HS-5 (cell line): ENCODE measurements at places on chromosomes 7 and 10.

- no peak for DNase-seq
These were observed 159.1 kb upstream of the YAE1 start for GRCh38 chr7:39407137-39407536.

DNA sequence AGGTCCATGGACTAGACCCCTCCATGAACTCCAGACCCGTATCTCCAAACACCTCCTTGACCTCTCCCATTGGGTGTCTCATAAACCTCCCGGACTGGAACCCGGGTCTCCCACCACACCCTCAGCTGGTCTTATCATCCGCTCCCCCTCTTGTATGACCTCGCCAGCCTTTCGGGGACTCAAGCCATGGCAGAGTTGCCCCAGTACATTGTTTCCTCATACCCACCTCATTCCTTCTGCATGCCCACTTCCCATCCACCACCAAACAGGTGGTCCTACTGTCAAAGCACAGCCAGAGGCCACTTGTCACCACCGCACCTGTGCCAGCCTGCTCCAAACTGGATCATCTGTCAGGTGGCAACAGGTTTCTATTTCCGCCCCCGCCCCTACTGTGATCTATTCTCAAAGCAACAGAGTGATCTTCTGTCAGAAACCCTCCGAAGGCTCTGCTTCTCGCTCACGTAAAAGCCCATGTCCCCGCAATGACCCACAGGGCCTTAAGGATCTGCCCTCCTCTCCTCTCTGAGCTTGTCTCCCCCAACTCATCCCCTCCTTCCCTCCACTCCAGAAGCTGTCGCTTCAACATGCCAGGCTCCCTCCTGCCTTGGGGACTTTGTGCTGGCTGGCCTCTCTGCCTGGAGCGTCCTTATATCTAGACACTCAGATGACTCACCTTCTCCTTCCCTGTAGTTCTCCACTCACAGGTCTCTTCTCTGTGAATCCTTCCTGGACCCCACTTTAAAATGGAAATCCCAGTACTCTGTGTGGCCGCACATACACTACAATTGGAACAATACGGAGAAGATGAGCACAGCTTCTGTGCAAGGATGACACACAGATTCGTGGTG, 22.8 kb upstream of the PRKAG2 start:
- DNase-seq: no peak

- no peak for DNase-seq
These were observed 15.9 kb upstream of the STOX1 start for GRCh38 chr10:68811314-68812009.

DNA sequence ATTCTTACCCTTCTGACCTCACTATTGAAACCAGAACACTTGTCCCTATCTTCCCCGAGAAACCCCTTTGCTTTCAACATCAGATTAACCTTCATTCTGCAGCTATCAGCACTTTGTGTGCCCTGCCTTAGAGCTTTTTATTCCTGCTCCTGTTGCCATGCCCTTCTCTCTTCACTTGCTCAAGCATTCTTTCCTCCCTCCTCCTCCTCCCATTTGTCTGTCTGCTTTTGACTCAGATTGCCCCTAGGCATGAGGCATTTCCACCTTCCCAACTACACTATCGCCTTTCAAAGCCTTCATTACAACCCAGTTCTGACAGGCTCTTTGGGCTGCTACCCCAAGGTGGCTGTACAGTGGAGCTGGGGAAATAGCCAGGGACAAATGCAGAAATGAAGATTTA, 143.3 kb downstream of the SLC25A13 start:
- DNase-seq: no peak

GRCh38 chr7:55552320-55553023, 19.8 kb downstream of the VOPP1 start:
- no peak for DNase-seq

- no peak for DNase-seq
These were observed 7.3 kb upstream of the ZNF22 start for GRCh38 chr10:44993226-44993921.

- DNase-seq: no peak
These were observed 117.9 kb downstream of the HIPK2 start for GRCh38 chr7:139659922-139660316.

GRCh38 chr7:138282997-138283396, 177.1 kb upstream of the TRIM24 start:
- no peak for DNase-seq

DNA sequence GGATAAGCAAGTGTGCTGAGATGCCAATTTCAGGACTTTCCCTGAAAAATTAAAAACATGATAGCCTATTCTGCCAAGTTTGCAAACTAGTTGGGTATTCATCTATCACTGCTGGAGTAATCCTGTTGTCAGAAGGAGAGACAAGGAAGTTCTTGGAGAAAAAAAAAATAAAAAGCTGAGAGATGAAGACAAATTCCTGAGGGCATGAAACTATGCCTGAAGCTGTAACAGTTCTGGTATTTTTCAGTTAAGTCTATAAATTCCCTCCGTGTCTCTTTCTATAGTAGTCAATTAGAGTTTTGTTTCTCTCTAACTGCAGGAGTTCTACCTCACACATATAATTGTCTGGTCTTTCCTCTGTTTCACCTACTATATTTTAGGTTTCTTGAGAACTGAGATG, 95.7 kb downstream of the DGKB start:
- DNase-seq: no peak

DNA sequence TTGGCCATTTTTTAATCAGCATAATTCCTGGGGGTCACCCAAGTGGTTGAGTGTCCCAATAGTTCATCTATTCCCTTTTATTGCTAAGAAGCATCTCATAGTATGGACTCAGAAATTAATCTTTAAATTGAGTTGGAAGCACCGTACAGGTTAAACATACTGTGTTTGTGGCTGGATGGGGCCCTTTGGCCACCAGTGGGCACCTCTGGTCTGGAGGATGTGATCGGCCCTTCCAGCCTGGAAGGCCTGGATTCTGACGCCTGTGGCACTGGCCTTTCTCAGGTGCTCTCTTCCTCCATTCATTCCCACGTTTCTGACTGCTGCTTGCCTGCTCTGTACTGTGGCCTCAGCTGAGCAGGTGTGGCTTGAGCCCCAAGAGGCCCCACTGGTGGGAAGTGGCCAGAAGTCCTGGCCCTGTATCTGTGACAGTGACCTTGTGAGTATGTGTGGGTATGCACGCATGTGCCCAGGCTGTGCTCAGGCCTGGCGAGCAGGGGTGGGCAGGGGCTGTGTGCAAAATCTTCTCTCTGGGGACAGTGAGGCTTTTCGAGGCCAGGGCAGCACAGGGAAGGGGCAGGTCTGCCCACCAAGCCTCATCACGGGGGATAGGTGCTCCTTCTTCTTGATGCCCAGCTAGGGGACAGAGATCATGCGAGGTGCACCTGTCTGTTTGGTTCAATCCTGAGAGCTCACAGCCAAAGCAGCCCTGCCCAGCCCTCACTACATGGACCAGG, 30.1 kb downstream of the LDB3 start:
- no peak for DNase-seq

DNA sequence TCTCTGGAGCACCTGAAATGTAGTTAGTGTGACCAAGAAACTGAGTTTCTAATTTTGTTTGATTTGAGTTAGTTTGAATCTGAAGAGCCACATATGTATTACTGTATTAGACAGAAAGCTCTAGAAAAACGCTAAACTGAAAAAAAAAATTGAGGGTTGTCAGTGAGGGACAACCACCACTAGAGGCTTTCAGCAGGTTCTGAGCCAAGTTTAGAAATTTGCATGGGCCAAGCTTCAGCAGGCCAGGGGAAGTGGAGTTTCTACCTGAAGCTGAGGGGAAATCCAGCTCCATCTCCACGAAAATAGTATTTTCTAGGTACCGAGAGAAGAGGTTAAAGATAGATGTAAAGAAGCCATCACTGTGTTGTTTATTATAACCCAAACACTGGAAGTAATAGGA, 77.9 kb upstream of the PLXNA4 start:
- DNase-seq: no peak

- DNase-seq: no peak
These were observed 268.6 kb downstream of the HGF start for GRCh38 chr7:81501220-81501619.

GRCh38 chr7:57769958-57770357, 320.0 kb downstream of the ZNF716 start:
- DNase-seq: no peak

GRCh38 chr10:42753507-42754154, 29.0 kb upstream of the BMS1 start:
- DNase-seq: no peak

- DNase-seq: peak; percentile 76
These were observed 28.0 kb downstream of the ITPRIP start for GRCh38 chr10:104309980-104310978.

DNA sequence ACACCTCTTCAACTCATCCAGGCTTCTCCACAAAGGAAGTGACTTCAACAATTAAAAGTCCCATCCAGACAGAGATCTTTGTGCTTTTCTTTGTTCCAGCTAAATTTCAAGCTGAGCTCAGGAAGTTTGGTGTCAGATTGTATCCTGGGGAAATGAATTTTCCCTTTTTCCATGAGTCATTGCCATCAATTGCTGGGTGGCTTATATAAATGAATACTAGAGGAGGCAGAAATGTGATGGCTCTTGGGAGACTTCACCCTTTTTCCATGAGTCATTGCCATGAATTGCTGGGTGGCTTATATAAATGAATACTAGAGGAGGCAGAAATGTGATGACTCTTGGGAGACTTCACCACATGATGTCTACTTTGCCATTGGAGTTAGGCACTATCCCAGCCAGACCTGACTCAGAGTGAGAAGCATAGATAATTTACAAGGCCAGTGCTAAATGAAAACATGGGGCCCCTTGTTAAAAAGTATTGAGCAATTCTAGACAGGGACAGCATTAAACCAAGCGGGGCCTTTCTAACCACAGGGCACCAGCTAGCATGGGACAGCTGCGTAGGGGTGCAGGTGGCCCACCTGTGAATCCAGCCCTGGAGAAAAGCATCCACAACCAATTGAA, 339.2 kb upstream of the PODXL start:
- peak; percentile 5 for DNase-seq

DNA sequence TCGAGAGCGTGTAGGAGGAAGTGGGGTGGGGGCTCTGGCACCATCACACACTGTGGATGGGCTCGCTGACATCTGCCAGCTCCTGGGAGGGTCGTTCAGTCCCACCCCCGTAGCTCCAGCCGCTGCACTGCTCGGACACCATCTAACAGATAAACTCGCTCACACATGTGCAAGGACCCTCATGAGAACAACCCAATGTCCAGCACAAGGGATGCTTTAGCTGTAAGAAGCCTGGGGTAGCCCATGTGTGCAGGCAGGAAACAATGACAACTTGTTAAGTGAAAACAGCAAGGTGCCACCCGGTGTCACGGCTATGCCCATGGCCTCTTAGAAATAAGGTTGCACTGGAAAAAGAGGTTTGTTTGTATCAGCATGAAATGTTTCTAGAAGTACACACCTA, 14.1 kb downstream of the OGDHL start:
- DNase-seq: no peak

DNA sequence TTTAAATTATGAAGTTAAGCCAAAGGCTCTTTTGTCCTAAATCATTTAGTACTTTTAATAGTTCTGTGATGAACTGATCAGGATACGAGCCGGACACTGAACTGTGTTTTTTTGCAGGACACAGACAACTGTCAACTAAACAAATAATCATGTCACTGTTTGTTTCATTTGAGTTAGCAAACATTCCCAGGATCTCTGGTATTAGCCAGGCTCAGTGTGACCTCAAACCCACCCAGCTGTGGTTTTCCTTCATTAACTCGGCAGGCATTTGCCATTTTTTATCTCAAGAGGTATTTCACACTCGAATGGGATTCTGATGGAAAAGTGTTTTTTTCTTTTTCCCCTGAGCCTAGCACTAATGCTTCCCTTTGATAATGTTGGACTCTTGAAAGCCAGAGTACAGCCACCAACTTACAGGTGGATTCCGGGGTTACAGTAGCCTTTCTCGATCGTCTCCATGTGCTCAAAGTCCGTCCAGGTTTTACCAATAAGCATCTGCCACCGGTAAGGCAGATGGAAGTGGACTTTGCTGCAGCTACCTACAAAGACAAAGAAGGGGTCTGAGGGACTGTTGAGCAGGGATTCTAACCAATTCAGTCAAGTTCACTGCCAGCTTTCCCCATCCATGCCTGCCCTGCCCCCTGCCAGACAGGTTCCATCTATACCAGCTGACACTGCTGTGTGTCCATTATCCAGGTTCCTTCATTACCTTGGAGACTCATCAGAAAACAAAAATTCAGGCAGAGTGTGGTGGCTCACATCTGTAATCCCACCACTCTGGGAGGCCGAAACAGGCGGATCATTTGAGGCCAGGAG, 33.4 kb downstream of the ZC3HAV1 start:
- DNase-seq: no peak

- no peak for DNase-seq
These were observed 92.3 kb downstream of the CTNNA3 start for GRCh38 chr10:67603701-67604100.

GRCh38 chr10:72186258-72186981, 29.4 kb upstream of the ANAPC16 start:
- DNase-seq: no peak

DNA sequence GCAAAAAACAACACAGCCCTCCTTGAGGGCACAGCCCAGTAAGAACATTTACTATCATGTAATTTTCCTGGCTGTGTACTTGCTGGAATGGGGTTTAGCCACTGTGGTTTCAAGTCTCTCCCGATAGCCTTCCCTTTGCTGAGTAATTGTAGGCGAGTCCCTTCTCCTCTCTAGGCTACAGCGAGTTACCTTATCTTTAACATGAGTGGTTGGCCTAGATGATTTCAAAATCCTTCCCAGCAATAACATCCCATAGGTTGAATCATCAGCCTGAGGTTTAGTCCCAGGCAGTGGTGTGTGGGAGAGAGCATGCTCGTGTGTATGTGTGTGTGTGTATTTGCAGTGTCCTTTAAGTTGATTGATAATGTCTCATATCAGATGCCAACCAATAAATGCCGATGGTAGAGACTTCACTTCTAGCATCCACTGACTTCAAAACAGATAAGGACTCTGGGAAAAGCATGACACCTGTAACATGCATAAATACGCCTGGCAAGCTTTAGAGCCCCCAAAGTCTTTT, 142.9 kb upstream of the ZMIZ1 start:
- DNase-seq: peak; percentile 84

DNA sequence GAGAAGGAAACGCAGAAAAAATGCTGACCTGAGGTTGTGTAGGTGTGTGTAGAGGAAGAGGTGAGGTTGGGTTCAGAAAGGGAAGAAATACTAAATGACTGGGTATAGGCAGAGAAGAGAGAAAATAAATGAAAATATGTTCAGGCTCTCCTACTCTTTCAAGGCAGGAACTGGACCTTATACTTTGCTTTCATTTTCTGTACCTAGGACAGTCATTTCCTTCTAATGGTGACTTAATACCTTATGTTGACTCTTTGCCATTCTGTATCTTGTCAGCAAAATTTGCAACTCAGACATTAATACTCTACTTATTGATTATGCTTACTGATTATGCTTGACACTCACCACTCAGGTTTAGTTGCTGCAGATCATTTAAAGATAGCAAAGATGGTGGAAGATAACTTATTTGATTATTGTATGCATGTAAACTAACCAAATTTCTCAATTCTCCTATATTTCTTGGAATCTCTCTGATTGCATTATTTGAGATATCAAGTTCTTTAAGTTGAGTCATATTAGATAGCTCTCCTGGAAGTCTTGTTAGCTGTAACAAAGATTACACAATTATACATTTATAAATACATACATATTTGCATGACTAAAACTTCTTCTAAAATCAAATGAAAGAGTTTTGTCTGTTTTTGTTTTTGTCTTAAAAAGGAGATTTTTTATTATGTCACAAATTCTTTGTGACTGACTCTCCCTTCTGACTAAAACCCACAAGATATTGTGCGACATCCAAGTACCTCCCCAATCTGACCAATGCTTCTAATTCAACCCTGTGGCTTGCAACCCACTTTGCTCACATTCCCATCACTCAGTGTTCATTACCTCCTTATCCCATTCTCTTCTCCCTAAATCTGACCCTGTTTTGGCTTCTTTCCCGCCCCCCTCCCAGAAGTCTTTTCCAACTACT, 20.0 kb downstream of the LRRD1 start:
- DNase-seq: peak; percentile 66

- DNase-seq: no peak
These were observed 32.0 kb downstream of the ANTXRL start for GRCh38 chr10:46318799-46319198.
